ENCODE measurements at places on chromosomes 16 and 17. TPM values are rescaled to one million over a fixed set of nuclear protein-coding genes. Genes with fewer than 3 reads are reported as not detected.

- no peaks in the 10 kb centered on the region for H3K36me3 ChIP-seq
- H3K27ac ChIP-seq = no peak overlapping the region
- no peak for DNase-seq
Measured at GRCh38 chr16:72639494-72639893, 408.4 kb downstream of the ZFHX3 start.

DNA sequence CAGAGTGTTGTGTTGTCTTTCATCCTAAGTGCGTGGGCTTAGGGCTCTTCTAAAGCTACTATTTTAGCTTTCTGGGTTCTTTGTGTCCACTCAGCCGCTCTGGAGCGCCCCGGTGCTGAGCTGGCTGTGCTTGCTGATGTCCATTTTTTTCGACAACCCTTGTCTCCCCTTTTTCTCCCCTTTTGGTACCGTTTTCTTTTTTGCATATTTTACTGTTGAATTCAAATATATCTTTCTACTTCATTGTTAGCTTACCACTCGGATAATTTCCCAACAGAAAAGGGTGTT lies 1.2 kb downstream of the SRRM2 start:
- DNase-seq = no peak
- H3K36me3 ChIP-seq = peaks cover 24% of the 10 kb centered on the region
- H3K27me3 ChIP-seq = no peaks in the 10 kb centered on the region
- peak overlapping the region; percentile 99 for H3K27ac ChIP-seq
- H3K4me1 ChIP-seq = peaks cover 45% of the 10 kb centered on the region
- peak overlapping the region; percentile 58 for H3K4me3 ChIP-seq

DNA sequence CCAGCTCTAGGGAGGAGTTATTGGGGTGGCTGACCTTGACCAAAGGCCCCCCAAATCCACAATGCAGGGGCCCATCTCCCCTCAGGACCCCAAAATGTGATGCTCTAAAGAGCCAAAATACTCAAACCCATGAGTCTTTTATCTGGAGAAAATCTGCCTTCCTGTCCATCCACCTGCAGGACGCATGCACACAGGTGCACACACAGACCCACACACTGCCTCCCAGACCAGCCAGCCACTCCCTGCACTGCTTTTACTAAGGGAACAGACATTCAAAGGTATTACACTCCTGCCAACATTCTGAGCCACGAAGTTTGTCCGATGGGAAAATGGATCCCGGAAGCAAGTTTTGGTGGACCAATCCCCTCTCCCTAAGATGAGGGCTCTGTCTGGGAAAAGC lies 76.1 kb upstream of the CDH5 start:
- H3K36me3 ChIP-seq = no peaks in the 10 kb centered on the region
- no peak overlapping the region for H3K27ac ChIP-seq
- H3K27me3 ChIP-seq = peaks cover 3% of the 10 kb centered on the region
- peak; percentile 41 for DNase-seq

DNA sequence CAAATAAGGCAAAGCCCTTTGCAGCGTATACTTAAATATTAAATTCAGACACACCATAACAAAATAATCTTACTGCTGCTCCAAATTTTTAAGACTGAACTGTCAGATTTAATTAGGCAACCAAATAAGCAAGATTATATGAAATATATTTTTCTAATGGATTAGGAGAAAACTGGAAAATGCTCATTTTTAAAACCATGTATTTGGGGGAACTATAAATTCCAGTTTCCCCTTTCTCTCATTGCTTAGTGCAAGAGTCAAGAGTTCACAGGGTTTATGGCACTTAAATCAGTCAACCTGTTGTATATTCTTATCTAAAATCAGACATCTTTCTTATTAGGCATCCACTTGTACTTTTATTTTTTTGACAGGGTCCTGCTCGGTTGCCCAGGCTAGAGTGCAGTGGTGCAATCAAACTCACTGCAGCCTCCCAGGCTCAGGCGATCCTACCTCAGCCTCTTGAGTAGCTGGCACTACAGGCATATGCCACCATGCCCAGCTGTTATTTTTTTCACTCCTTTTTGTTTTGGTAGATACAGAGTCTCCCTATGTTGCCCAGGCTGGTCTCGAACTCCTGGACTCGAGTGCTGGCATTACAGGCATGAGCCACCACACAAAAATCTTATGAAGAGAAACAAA lies 2.1 kb upstream of the KANSL1 start:
- H3K4me3 ChIP-seq = no peak overlapping the region
- H3K4me1 ChIP-seq = peaks cover 21% of the 10 kb centered on the region
- DNase-seq = no peak
- H3K36me3 ChIP-seq = no peaks in the 10 kb centered on the region
- H3K27me3 ChIP-seq = no peaks in the 10 kb centered on the region

- no peak overlapping the region for H3K4me3 ChIP-seq
- H3K27ac ChIP-seq = no peak overlapping the region
- no peaks in the 10 kb centered on the region for H3K36me3 ChIP-seq
- H3K4me1 ChIP-seq = peaks cover 9% of the 10 kb centered on the region
- no peak for DNase-seq
- peaks cover 3% of the 10 kb centered on the region for H3K27me3 ChIP-seq
Measured at GRCh38 chr17:14792746-14793145, 472.4 kb downstream of the PMP22 start.

DNA sequence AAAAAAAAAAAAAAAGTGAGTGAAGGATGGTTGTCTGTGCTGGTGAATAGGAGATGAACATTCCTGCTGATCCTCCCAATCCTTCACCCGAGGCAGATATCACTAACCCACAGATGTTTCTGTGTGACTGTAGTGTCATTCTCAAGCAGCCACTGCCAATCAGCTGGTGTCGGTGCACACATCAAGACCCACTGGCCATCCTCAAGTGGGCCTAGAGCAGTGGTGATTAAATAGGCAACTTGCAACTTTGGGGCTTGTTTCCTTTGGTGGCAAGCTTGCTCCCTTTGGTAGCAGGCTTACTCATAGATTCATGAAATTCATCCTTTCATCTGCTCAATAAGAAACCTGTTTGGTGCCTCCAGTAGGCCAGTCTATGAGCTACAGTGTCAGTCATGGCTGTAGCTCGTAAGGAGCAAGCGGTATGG lies 51.1 kb upstream of the LGALS9 start:
- no peaks in the 10 kb centered on the region for H3K27me3 ChIP-seq
- H3K36me3 ChIP-seq = peaks cover 12% of the 10 kb centered on the region
- H3K4me3 ChIP-seq = no peak overlapping the region
- no peak for DNase-seq

DNA sequence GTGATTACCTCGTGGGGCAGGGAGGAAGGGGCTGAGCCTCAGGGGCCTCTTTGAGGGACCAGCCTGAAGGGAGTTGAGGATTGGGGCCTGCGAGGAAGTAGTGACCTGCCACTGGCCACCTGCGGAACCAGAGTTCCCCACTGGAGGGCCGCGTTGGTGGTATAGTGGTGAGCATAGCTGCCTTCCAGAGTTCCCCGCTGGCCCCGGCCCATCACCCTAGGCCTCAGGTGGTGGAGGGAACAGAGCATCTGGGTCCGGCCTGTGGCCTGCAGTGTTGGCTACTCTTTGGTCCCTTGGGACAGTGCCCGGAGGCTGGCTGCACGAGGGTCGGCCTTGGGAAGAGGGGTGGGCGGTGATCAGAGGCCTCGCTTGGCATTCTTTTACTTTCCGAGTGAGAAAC lies 20.5 kb downstream of the MGAT5B start:
- no peak overlapping the region for H3K4me3 ChIP-seq
- no peak for DNase-seq
- no peak overlapping the region for H3K27ac ChIP-seq

DNA sequence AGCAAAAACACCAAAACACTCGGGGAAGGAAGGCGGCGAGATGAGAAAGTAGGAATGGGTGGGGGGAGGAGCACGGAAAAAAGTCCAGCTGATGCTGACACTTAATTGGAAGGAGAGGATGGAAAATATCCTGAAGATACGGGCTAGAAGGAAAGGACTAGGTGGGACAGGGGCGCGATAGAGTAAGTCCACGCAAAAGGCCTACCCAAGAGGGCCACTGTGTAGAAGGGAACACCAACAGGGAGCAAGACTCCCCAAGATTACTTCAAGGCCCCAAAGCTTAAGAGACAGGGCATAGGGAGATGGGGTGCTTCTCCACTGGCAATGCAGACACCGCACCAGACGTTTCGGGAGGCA lies 736 bp downstream of the APPBP2 start:
- DNase-seq = no peak
- H3K4me1 ChIP-seq = peaks cover 38% of the 10 kb centered on the region
- H3K36me3 ChIP-seq = peaks cover under 1% of the 10 kb centered on the region
- peak overlapping the region; percentile 77 for H3K4me3 ChIP-seq
- no peaks in the 10 kb centered on the region for H3K27me3 ChIP-seq
- peak overlapping the region; percentile 99 for H3K27ac ChIP-seq

- no peaks in the 10 kb centered on the region for H3K27me3 ChIP-seq
- no peaks in the 10 kb centered on the region for H3K36me3 ChIP-seq
- no peak overlapping the region for H3K27ac ChIP-seq
- peak; percentile 34 for DNase-seq
Measured at GRCh38 chr16:11949527-11949926, 7.7 kb upstream of the NPIPB2 start.

- no peaks in the 10 kb centered on the region for H3K27me3 ChIP-seq
- no peak overlapping the region for H3K27ac ChIP-seq
- H3K4me3 ChIP-seq = no peak overlapping the region
- no peak for DNase-seq
- H3K36me3 ChIP-seq = no peaks in the 10 kb centered on the region
Measured at GRCh38 chr16:56915336-56916119, 16.4 kb upstream of the HERPUD1 start.

DNA sequence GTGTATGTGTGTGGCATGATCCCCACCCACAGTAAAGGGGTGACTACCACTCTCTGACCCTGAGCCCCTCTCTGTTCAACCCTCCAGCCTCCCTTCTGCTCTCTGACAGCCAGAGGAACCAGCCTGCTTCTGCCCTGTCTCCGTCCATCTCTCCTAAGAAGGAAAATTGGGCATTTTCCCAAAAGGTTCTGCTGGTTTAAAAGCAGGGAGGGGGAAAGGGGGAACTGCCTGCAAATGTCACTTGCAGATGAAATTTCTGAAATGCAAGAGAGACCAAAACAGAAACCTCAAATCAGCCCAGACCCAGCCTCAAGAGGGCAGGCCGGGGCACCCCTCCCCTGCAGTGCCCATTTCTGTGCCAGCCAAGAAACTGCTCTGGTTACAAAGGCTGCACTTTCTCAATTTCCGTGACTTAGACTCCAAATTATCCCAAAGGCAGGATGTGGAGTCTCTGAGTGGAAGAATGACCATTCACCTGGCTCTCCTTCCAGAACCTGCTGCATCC lies 197.9 kb downstream of the RBFOX3 start:
- no peaks in the 10 kb centered on the region for H3K36me3 ChIP-seq
- no peak for DNase-seq
- peaks cover 86% of the 10 kb centered on the region for H3K27me3 ChIP-seq
- H3K4me3 ChIP-seq = no peak overlapping the region
- peaks cover 3% of the 10 kb centered on the region for H3K4me1 ChIP-seq

- no peak overlapping the region for H3K27ac ChIP-seq
- H3K4me3 ChIP-seq = no peak overlapping the region
- no peak for DNase-seq
- peaks cover 51% of the 10 kb centered on the region for H3K4me1 ChIP-seq
Measured at GRCh38 chr17:28937044-28937729, 14.1 kb downstream of the PHF12 start.

DNA sequence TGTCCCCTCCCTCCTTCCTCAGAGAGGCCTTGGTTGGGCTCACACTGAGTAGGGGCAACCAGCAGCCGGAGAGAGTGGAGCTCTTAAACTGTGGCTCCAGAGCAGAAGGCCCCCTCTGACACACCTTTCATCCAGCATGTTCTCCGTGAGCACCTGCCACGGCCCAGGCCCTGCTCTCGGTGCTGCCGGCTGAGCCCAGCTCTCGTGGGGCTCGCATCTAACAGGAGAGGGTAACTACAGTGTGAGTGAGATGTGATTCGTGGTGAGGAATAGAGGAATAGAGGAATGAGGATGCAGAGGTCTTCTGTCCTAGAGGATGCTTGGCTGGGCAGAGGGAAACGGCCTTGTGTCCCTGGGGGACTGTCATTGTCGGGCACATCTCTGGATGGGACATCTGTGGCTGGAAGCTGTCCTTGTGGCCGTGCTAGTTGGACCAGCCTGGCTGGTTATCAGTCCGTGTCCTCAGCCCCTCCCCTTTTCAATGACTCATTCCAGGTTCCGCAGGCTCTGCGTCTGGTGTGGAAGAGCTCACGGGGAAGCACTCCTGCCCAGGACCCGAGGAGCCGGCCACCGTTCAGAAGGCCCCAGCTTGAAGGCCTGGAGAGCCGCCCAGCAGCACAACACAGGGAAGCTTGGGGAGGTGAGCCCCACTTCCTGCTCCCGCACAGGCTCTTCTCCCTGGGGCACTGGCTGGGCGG lies 11.9 kb upstream of the DNASE1 start:
- peaks cover 9% of the 10 kb centered on the region for H3K4me1 ChIP-seq
- no peak overlapping the region for H3K4me3 ChIP-seq
- H3K36me3 ChIP-seq = peaks cover 9% of the 10 kb centered on the region

GRCh38 chr16:81066681-81067080 lies 10.4 kb downstream of the C16orf46 start:
- H3K27ac ChIP-seq = no peak overlapping the region
- H3K36me3 ChIP-seq = no peaks in the 10 kb centered on the region
- no peaks in the 10 kb centered on the region for H3K4me1 ChIP-seq

DNA sequence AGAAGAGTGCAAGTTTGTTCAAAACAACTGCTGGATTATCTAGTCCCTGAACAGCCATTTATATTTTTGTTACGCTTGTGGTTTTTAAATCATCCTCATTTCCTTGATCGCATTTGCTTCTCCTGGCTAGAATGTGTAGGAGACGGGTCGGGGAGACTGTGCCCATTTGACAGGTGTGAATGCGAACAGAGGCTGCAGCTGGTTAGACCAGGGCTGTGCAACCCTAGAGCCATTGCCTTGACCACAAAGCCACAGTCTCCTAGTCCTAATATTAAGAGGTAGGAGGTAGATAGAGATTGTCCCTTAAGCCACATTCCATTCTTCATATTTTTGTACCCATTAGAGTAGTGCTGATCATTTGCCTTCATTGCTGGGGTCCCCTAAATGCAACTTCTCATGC lies 639.1 kb downstream of the WWOX start:
- H3K36me3 ChIP-seq = no peaks in the 10 kb centered on the region
- no peak overlapping the region for H3K27ac ChIP-seq
- no peak overlapping the region for H3K4me3 ChIP-seq
- DNase-seq = no peak
- H3K27me3 ChIP-seq = no peaks in the 10 kb centered on the region

Gene ACSM2B
- not detected for total RNA-seq

Gene AGRP
- total RNA-seq = not detected

Gene SOCS7
- total RNA-seq = 41.3 TPM

Gene TNFRSF17
- not detected for total RNA-seq

Gene NPIPB2
- 13.0 TPM for total RNA-seq

Gene EVI2B
- total RNA-seq = 3.2 TPM

Gene IKZF3
- total RNA-seq = 0.68 TPM

Gene MYH2
- total RNA-seq = not detected

Measured in suprapubic skin (tissue), 4 donors.